ENCODE measurements at places on chromosomes 5 and 9.

DNA sequence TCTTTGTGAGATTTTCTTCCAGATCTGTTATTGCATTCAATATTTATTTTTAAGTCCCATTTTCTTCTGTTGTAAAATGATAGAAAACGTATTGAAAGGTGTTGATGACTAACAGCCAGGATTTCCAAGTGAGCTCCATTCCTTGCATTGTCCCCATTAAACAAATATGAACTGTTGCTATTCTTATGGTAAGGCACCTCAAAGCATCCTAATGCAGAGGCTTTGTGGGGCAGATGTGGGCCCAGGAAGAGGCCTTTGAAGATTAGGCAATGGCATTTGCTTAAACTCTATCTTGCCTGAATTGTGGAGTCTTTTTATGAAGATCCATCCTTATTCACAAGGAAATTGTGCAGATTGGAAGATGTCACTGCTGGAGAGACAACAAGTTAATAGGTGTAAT, 38.9 kb downstream of the NTRK2 start:
- no peak for DNase-seq

DNA sequence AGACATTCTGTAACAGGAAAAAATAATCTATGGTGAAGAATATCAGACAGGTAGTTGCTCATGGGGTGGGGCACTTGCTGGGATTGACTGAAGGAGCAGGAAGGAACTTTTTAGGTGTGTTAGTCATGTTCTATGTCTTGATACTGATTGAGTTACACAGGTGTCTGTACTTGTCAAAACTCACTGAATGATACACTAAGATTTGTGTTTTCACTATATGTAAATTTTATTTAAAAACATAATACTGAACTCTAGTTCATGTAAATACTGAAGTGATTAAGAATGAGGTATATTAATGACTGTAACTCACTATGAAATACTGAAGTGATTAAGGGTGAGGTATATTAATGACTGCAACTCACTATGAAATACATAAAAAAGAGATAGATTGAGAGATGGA, 28.5 kb downstream of the IL6ST start:
- DNase-seq: no peak

- DNase-seq: no peak
Observed at GRCh38 chr5:36666986-36667385, 60.6 kb downstream of the SLC1A3 start.

DNA sequence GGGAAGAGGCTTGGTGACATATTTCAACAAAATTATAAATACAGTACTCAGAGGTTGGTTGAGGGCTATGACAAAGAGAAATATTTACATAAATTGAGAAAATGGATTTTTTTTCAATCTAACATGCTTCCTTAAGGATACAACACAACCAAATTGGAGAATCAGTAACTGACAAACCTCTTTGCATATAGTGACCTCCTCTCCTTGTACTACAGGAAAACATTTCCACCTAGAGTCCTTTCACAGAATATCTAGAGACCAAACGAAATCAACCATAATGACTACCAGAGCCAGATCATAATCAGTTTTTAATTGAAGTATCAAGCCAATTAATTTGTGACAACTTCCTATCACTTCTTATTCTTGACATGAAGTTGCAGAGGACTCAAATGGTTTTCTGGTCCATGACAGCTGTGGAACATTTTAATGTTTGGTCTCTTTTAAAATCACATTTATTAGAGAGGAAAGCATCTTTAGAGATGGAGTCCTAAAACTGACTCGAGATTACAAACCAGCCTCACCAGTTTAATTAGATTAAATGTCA, 1636.5 kb upstream of the C9orf72 start:
- no peak for DNase-seq

GRCh38 chr5:133902511-133903118, 65.8 kb downstream of the C5orf15 start:
- DNase-seq: no peak

- DNase-seq: no peak
Observed at GRCh38 chr9:101073122-101073521, 44.6 kb downstream of the PLPPR1 start.

GRCh38 chr5:181159286-181160151, 12.1 kb downstream of the OR2V2 start:
- peak; percentile 92 for DNase-seq

GRCh38 chr9:14085810-14086209, 228.1 kb downstream of the NFIB start:
- no peak for DNase-seq

- no peak for DNase-seq
Observed at GRCh38 chr5:180862645-180863044, 1.6 kb upstream of the ZFP62 start.

GRCh38 chr9:111959468-111960359, 63.1 kb downstream of the UGCG start:
- DNase-seq: no peak

DNA sequence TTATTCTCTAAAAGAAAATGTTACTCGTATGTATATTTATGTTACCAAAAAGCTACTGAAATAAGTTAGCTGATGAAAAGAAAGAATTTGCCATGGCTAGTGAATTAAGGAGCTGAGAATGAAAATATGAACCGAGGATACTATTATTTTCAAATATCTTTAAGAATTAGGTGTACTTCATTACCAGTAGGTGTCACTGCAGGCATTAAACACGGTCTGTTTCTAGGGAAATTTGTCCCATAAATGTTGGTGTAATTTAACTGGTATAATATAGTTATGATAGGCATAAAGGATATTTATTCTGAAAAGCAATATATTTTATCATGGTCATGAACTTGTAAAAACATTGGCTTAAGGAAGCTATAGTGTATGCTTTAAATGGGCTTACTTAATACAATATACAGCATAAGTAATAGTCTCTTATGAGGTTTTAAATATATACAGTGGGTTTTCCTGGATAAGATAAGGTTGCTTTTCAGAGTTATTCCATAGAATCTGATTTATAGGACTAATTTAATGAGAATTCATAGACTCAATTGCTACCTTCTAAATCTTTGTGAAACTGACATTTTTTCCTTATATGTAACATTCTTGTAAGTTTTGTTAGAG, 72.4 kb upstream of the MPDZ start:
- no peak for DNase-seq

- DNase-seq: no peak
Observed at GRCh38 chr9:124652203-124652602, 118.9 kb downstream of the NR6A1 start.

GRCh38 chr5:69492391-69492922, at the start of gene OCLN:
Gene OCLN, plus strand, starts transcription at chr5:69492790. Its CDS starts 11,455 bp downstream, at chr5:69504245.
- DNase-seq: peak; percentile 13

DNA sequence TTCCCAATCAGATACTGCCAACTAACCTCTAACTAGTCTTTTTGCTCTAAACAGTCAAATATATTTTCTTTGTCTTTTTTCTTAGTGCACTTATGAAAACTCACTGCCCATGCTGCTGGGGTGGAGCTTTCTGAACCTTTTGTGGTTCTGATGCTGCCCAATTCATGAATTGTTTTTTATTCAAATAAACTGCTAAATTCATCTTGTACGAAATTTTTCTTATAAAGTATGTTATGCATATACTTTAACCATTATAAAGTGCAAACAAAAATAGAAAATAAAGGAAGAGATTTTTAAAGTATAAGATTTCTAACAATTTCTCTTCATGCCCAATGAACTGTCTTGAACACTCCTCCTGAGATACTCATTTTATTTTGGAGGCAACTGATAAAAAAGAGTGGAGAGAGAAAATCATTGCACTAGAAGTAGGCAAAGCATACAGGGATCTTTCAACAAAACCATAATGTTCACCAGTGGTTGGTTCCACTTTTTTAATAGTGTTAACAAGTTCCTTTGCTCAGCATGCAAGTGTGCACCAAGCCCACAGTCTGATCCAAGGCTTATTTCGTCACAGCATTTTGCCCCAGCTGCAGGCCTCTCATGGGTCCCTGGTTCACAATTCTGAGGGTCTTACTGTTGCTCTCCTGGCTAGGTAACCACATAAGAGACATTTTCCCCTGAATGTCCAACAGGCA, 6.2 kb upstream of the FYB1 start:
- no peak for DNase-seq

GRCh38 chr5:151745071-151745705, 13.2 kb downstream of the ATOX1 start:
- DNase-seq: peak; percentile 23

DNA sequence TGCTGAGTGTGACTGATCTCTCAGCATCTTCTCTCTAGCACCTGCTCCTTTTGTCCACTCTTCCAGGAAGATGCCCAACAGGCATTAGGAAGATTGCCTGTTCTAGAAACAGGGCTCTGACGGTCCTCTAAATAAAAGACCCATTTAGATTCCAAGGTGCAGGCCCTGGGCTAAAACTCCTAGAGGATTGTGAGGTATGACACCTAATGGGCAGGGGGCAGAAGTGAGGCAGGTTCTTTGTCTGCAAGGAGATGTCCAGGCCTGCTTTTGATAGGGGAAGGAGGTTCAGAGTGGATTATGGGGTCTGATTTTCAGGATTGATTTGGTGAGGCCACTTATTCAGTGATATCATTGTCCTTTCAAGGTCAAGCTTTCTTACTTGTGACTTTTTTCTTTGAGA, 140.8 kb upstream of the TRPC7 start:
- no peak for DNase-seq

DNA sequence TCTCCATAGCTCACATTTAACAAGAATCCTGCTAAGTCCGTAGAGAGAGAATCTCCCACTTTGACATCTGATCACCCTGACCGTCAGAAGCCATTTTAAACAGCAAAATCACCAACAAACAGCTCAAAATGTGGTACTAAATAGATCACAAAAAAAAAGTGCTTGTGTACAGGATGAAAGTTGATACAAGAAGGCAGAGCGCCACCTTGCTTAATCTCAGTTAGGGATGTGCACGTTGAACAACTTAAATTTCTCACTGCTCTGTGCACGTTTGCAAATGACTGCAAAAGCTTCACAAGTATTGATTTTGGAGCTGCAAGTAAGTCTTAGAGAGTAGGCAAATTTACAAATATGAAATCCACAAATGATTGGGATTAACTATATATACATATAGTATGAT, 63.1 kb upstream of the NREP start:
- DNase-seq: no peak

DNA sequence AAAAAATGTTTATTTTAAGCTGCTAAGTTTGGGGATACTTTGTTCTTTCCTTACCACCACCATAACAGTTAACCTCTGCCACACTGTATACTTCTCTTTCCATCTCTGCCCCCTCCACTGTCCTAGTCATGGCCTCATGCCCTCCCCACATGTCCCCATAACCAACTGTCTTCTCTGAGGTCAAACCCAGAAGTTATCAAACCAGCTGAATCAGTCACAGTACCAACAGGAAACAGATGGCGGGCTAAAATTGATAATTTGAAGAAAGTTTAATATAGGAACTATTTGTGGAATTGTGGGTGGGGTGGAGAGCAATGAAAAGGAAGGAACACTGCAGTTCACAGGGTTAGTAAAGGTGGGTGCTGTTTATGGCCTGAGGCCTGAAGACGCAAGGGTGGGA, 5.7 kb upstream of the DCTN4 start:
- no peak for DNase-seq

DNA sequence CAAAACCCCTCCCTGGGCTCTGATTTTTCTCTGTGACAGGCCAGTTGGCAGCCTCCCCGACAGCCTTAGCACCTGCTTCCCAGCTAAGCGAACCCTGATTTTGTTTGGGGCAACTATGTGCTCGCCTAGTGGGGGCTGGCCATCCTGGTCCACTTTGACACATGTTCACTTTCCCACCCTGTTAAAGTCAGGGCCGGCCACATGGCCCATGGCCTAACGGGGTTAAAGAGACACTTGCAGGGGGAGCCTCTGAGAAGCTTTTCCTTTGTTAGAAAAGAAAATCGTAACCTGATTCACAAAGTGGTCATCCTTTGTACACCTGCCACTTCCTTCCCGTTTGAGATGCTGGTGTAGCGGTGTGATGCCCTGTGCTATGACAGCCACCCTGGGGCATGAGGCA, 1.3 kb upstream of the CACNA1B start:
- DNase-seq: no peak

DNA sequence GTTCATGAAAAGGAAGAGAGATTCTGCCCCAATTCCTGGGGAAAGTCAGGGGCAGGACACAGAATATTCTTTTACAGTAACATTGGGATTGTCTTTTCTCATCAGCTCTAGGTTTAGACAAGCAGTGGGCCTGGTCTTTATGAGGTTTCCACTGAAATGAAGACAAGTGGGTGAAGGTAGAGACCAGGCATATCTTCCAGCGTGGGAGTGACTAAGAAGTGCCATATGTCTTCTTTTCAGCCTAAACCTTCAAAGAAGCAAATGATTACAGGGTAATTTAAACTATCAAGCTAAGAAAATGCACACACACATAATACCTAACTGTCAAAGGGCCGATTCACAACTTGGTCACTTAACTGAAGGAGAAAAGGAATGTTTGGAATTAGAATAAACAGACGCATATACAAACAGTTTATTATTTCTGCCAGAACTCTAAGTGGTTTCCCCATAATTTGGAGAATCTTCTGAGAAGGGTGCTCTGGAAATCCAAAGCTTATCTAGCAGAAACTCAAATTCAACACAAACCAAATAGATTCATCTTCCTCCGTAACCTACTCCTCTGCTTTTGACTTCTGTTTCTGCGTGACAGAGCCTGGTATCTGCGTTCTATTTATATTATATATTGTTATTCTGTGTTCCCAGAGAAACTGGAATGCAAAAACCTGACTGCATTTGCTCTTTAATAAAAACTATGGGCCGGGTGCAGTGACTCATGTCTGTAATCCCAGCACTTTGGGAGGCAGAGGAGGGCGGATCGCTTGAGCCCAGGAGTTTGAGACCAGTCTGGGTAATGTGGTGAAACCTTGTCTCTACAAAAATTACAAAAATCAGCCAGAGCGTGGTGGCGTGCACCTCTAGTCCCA, 22.0 kb upstream of the TEK start:
- no peak for DNase-seq

- DNase-seq: no peak
Observed at GRCh38 chr5:55222985-55223811, 3.9 kb downstream of the MCIDAS start.

DNA sequence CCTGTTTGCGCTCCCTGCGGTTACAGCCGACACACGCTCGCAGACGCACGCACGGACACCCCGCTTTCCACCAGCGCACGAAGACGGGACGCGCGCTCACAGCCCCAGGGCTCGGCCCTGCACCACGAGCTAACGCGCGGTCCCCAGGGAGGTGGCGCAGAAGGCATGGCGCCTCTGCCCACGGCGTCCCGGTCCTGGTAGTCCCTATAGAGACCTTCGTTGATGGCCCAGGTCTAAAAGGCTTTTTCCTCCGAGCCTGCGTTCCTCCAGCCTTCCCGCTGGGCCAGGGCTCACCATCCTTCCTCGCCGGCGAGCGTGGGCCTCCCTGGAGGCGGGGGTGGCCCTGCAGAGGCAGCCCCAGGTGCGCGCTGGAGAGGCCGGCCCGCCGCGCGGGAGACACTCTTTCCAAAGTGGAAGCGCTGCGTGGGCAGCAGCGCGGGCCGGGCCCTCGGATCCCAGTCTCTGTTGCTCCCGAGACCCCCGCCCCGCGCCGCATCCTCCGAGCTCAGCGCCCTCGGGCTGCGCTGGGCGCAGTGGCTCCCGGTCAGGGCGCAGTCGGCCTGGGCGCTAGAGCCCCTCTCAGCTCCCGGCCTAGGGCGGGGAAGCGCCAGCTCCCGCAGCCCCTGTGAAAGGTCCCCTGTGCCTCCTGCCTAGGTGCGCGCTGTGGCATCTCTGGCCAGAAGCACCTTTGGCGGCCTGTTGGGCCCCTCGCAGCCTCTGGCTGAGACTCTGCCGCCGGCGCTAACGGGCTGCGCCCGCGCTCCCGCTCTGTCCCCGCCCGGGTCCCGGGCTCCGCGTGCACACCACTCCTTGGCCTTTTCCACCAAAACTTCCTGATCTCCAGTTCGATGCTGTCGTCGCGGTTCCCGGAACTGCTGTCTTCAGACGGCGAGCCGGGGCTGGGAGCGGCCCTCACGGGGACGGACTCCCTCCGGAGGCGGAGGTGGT, 31.9 kb upstream of the FANCC start:
- no peak for DNase-seq
